Natural killer cell (primary cell): ENCODE measurements at places on chromosomes 3 and 15. TPM values are rescaled to one million over a fixed set of nuclear protein-coding genes. Genes with fewer than 3 reads are reported as not detected.

DNA sequence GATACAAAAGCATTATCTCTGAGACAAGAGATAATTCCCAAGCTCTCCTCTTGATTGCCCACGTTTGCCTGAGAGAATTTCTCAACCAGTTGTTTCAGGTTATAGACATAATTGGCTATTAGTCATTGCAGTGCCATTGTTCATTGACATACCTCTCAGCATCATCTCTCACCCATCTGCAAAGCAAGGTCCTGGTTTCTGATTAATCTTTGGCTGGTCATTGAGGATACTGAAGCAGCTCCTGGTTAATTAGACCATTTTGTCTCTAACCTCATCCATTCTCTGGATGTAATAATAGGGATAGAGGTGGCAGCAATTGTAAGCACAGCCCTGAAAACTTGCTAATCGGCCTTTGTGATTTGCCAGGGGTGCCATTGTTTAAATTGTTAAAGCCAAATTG is 104.2 kb downstream of the CNTN6 start:
- DNase-seq: no peak

DNA sequence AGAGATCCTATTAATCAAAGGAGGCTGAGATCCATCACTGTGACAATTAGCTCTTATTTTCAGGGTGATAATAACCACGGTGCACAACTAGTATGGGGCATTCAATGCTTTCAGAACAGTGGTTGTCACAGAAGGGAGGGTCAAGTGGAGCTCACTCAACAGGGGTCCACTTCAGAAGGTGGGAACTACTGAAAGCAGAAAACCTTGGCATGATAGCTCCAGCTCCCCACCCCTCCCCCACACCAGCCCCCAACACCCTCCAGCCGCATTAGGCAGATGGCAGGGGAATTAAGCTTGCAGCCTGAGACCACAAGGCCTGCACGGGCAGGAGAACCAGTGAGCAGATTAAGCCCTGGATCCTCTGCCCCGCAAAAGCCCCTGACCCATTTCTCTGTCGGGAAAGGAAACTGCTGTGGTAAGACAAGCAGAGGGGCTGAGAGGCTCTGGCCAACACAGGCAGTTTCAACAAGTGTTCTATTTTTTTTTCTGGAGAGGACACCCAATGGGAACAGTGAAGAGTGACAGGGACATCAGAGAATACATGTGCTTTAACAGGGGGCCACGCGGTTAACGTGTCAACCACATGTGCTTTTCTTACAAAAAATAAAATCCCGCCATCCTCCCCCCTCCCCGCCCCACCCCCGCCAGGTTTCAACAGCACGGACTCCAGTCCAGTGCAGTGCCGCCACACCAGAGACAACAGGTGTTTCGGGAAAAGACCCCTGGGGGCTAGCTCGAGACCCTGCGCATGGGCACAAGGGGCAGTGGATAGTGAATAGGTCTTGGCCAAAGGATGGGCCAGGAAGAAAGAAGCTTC is 997 bp downstream of the FYCO1 start:
- DNase-seq: peak; percentile 85

DNA sequence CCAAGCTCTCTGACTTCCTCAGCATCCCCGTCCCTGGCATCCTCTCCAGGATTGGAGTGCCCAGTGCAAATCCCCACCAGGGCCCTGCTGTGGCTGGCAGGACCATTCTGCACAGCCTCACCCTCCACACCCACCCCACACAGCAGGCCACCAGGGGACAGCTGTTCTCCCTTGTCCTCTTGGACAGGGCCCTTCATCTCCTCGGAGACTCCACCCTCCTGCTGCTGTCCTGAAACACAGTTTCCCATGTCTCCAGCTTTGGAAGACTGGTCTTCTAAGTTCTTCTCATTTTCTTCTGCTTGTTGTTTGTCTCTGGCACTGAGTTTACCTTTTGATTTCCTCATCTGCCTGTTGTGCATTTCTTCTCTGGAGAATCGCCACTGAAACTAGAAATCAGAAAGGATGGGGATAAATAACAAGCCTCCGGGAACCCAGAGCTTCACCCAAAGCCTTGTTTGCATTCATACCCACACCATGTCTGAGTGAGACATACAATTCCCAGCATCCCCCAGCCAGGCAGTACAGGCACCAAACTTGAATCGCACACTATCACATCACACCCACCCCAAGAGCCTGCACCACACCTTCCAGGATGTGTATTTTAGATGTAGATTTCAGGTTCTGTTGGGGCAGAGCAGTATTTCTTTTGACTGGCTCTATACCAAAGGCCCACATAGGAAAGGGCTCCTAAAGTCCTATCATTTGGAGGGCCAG is 52.0 kb downstream of the OXNAD1 start:
- no peak for DNase-seq

- DNase-seq: no peak
Measured at GRCh38 chr15:77500989-77501388, 80.3 kb downstream of the HMG20A start.

DNA sequence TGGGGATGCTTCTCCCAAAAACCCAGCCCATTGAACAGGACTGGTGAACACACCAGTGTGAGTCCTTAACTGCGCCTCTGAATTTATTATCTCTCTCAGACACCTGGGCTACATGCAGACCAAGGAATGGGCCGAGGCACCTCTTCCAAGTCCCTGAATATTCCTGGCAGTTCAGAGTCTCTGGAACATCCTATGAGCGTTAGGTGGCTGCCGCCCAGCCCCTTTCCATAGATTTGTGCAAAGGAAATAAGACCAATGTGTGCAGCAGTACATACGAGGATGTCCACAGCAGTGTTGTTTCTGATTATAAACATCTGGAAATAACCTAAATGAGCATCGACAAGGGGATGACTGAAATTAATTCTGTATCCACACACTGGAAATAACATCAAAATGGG is 104.9 kb upstream of the RPL32 start:
- DNase-seq: no peak

DNA sequence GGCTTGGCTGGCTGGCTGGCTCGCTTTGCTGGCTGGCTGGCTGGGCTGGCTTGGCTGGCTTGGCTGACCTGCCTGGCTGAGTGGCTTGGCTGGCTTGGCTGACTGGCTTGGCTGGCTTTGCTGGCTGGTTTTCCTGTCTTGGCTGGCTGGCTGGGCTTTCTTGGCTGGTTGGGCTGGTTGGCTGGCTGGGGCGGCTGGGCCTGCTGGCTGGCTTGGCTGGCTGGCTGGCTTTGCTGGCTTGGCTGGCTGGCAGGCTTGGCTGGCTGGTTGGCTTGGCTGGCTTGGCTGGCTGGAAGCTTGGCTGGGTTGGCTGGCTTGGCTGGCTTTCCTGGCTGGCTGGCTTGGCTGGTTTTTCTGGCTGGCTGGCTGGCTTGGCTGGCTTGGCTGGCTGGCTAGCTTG is 435.6 kb downstream of the GOLGA6L6 start:
- DNase-seq: no peak

DNA sequence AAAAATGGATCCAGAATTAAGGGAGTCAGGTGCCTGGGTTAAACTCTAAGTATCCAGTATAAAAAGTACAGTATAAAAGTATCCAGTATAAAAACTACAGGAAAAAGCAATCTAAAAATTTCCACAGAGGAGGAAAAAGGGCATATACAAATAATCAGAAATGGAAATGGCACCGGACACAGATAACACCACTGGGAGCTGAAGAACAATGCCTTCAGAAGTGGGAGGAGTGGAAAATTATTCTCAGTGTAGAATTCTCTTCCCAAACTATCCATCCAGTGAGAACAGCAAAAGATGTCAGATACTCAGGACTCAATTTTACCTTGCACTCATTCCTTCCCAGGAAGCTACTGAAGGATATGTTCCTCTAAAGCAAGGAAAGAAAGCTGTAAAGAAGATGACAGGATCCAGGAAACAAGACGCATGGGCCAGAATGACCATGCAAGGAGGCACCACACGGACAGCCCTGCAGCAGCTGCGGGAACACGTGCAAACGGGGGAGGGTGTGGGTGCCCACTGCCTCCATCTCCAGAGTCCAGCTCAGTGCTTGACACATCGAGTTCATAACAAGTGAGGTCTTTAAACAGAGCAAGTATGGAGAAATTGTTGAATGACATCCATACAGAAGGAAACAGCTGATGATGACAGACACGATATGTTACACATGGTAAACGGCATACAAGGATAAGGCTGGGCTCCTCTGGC is 68.5 kb downstream of the CHSY1 start:
- no peak for DNase-seq

GRCh38 chr3:1439395-1439794 is 346.6 kb downstream of the CNTN6 start:
- DNase-seq: no peak

- peak; percentile 79 for DNase-seq
Measured at GRCh38 chr15:51737522-51738305, at the start of gene LYSMD2. TSS of gene LYSMD2 (minus strand) at chr15:51737655. CDS start at chr15:51737622, 33 bp downstream.

GRCh38 chr15:97654481-97655076 is 305.9 kb upstream of the ARRDC4 start:
- DNase-seq: no peak

DNA sequence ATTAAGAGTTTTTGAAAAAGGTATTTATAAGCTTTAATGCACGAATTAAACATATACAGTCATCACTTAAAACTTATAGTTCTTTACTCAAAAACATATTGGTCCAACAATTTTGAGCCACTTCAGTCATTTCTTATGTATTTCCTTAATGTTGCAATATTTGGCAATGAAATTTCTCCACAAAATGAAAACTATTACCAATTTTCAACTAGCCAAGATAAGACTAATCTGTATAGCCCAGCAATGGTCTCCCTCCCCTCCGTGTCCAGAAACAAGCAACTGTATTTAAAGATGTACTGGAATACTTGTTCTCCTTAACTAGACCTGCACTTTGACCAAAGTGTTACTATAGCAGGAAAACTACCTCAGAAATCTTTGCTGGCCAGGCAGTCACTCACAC is 9.2 kb downstream of the ARF4 start:
- no peak for DNase-seq

GRCh38 chr3:9912294-9912935 is 4.5 kb upstream of the IL17RC start:
- peak; percentile 42 for DNase-seq

GRCh38 chr3:194313560-194314387 is 37.4 kb downstream of the CPN2 start:
- no peak for DNase-seq

GRCh38 chr3:142223282-142223681 is 2.1 kb downstream of the GK5 start:
- no peak for DNase-seq

GRCh38 chr15:68620721-68621527 is 42.1 kb downstream of the CORO2B start:
- DNase-seq: no peak

DNA sequence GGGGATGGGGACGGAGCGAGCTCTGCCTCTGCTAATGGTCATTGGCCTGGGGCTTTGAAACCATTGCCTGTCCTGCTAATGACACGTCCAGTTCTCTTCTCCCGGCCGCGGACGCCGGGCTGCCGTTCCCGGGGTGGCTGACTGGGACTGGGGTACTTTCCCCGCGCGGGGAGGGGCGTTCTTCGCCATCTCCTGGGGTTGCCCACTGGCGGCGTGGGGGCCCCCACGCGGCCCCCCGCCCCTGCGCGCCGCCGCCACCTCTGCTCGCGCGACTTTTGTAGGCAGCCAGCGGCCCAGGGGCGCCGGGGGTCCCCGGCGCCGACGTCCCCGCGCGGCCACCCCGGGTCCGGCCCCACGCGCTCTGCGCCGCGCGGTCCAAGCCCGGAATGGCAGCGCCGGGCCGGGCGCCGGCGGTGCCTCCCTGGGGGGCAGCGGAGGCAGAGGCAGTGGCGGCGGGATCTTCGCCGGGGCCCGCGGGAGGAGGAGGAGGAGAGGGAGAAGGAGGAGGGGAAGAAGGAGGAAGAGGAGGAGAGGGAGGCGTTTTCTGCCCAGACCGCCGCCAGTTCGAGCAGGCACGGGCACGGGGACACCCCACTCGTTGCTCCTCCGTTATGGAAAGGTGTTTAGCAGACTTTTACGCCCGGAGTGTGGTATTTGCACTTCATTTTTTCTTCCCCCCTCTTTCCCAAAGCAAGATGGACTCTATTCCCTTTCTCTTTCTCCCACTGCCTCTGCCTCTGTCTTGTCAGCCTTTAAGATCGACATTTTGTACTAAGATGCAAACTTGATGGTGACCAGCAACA is 2.3 kb downstream of the BBX start:
- DNase-seq: peak; percentile 75

GRCh38 chr15:100919481-100920405 is 586 bp downstream of the LRRK1 start:
- DNase-seq: peak; percentile 6

DNA sequence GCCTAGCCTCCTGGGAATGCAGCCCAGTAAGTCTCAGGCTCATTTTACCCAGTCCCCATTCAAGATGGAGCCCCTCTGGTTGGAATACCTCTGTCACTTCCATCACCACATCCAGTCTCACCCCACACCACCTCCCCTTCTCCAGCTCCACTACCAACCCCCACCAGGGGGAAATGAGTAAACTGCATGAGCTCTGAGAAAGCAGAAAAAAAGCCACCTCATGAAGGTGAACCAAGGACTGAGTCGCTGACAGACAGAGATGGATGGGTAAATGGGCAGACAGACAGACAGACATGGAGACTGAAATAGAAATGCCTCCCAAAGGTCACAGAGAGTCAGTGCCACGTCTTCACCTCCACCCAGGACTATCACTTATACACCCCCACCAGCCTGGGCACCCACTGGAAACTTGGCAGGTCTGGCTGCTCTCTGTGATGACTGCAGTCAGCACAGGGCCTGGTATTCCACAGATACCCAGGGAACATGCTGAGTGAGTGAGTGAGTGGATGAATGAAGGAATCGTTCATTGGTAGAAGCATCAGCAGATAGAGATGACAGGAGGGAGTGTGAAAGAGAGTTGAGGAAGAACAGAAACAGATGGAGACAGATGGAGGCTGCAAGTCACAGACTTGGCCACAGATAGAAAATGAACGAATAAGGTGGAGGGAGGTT is 4.9 kb upstream of the LOXL1 start:
- no peak for DNase-seq

DNA sequence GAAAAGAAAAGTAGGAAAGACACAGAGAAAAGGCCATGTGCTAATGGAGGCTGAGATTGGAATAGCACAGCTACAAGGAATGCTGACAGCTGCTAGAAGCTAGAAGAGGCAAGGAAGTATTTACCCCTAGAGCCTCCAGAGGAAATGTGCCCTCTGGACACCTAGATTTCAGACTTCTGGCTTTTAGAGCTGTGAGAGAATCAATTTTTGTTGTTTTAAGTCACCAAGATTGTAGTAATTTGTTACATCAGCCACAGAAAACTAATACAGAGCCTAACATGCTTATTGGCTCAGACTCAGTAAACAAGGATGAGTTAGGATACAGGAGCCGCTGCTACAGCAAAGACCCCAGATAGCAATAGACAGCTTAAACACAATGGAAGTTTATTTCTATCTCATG is 33.1 kb upstream of the GLCE start:
- DNase-seq: no peak

- DNase-seq: peak; percentile 88
Measured at GRCh38 chr3:71130471-71131374, 452.8 kb downstream of the FOXP1 start.

Gene SI
- total RNA-seq: not detected

Gene OR5K3
- total RNA-seq: not detected

Gene OR5K2
- total RNA-seq: not detected

Gene CCR2
- total RNA-seq: 0.21 TPM

Gene GTF2E1
- 12.7 TPM for total RNA-seq

Gene CRABP1
- total RNA-seq: not detected

Gene CDHR4
- total RNA-seq: not detected

Gene PYGO1
- total RNA-seq: not detected
